ENCODE measurements at places on chromosomes 6 and 20.

DNA sequence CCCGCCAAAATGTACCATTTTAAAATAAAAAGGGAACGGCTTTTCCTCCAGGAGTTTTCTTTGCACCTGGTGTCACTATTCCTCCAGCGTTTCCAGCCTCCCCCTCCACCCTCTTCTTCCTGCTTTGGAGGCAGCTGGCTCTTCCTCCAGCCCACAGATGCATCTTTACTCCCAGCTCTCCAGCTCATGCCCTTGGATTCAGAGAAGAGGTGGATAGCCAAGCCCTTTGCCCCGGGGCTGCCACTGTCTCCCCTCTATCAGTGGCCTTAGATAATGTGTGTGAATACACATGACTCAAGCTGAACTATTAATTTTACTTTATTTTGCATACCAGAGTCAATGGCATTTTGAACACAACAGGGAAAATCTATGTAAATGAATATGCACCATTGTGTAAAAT, 15.3 kb upstream of the CDH4 start:
- DNase-seq: no peak

- DNase-seq: peak; percentile 91
Measured at GRCh38 chr20:32536851-32537656, 48.1 kb downstream of the NOL4L start.

DNA sequence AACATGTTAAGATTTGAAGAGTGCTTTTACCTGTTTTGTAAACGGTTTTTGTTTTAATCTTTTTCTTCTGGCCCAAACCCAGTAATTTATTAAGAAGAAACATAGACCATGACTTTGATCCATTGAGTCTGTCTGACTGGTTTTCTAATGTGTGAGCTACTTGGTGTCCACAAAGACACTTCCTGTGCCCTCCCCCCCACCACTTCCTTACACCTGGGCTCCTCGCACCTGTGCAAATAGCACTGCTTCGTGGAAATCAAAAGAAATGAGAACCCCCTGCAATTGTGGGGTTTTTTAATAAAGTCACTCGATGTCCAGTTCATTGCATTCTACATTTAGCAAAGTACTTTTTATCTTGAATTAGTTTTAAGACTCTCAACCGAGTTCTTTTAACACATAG, 65.5 kb downstream of the SMOC2 start:
- DNase-seq: no peak

GRCh38 chr6:41066867-41067304, 5.3 kb downstream of the OARD1 start:
- DNase-seq: peak; percentile 83

- no peak for DNase-seq
Measured at GRCh38 chr6:45462190-45463134, 84.7 kb upstream of the SUPT3H start.

DNA sequence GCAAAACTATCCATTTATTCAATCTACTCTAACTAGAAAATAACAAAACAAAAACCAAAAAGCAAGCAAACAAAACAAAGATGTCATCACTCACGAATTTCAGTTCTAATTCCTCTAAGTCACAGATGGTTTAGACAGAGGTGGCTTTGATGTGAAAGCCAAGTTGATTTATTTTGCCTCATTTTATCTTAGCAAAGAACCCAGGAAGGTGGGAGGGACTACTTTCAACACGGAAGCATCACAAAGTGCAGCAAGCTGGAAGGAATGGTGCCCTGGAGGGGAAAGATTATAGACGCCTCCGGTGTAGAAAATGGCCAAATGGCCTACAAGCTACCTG, 88.4 kb downstream of the LAMP5 start:
- no peak for DNase-seq

DNA sequence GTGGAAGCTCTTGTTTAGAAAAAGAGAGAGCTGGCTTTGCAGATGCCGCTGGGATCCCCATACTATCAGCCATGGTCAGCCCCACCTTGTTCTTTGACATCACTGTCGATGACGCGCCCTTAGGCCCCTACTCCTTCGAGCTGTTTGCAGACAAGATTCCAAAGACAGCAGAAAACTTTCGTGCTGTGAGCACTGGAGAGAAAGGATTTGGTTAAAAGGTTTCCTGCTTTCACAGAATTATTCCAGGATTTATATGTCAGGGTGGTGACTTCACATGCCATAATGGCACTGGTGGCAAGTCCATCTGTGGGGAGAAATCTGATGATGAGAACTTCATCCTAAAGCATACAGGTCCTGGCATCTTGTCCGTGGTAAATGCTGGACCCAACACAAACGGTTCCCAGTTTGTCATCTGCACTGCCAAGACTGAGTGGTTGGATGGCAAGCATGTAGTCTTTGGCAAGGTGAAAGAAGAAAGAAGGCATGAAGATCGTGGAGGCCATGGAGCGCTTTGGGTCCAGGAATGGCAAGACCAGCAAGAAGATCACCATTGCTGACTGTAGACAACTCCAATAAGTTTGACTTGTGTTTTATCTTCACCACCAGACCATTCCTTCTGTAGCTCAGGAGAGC, 2.4 kb upstream of the BLCAP start:
- no peak for DNase-seq

GRCh38 chr6:155042983-155043382, 47.9 kb downstream of the TIAM2 start:
- no peak for DNase-seq

- DNase-seq: no peak
Measured at GRCh38 chr6:16476861-16477260, 238.5 kb downstream of the GMPR start.

GRCh38 chr6:36803908-36804307, 35.3 kb downstream of the CPNE5 start:
- DNase-seq: no peak
